Progenitor cell of endocrine pancreas (in vitro differentiated cells): ENCODE measurements at places on chromosomes 4 and X.
A peak's percentile ranks its signal among the peaks of the same experiment; 100 is the strongest.

- no peak for DNase-seq
Measured at GRCh38 chr4:7659429-7660175, 224.9 kb upstream of the PSAPL1 start.

GRCh38 chrX:23785580-23785979 lies 2.6 kb downstream of the SAT1 start:
- no peak for DNase-seq

DNA sequence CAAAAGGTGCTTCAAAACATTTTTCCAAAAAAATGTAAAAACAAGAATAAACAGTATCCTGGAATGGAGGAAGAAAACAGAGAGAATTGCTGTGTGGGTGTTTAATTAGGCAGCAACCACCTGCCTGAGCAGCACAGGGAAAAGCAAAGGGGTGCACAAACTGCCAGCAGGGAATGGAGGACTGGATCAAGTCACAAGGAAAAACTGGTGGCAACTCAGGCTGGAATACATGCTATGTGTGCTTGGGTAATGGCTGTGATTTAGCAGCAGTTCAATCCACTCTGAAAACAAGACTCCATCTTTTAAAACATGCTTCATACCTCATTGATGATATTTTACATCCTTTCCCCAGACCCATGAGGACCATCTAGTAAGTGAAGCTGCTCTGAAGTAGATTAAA lies 179.5 kb downstream of the HS6ST2 start:
- no peak for DNase-seq

GRCh38 chrX:24412637-24413363 lies 52.3 kb upstream of the PDK3 start:
- no peak for DNase-seq

DNA sequence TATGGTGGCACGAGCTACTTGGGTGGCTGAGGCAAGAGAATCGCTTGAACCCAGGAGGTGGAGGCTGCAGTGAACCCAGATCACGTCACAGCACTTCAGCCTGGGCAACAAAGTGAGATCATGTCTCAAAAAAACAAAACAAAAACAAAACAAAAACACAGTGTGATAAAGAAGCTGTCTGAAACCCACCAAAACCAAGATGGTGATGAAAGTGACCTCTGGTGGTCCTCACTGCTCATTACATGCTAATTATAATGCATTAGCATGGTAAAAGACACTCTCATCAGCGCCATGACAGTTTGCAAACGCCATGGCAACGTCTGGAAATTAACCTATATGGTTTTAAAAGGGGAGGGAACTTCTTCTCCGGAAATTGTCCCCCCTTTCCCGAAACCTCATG lies 29.4 kb upstream of the OPHN1 start:
- DNase-seq: no peak

GRCh38 chrX:76127341-76127740 lies 45.5 kb upstream of the PBDC1 start:
- no peak for DNase-seq

- DNase-seq: no peak
Measured at GRCh38 chrX:104104676-104105075, 7.6 kb upstream of the ZCCHC18 start.

- no peak for DNase-seq
Measured at GRCh38 chr4:123452616-123453015, 56.0 kb downstream of the SPRY1 start.

DNA sequence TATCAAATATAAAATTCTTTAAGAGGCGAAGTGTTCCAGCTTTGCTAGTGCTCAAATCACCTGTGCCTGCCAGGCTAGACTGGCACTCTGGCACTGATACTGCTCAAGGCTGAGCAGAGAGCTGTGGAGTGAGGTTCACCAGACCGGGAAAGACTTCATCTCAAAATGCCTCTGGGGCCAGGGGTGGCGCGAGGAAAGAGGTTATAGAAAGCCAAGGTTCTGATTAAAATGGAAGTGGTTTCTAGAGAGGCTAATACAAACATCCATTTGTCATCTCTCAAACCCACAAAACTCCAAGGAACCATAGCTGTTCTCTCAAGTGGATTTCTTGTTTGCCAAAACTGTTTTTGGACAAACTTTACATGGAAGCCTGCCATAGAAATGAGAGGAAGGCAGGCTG lies 41.5 kb downstream of the F11 start:
- DNase-seq: no peak

GRCh38 chrX:11792461-11793421 lies 34.7 kb downstream of the MSL3 start:
- no peak for DNase-seq

- DNase-seq: no peak
Measured at GRCh38 chrX:106894978-106895452, 8.1 kb downstream of the RIPPLY1 start.

- no peak for DNase-seq
Measured at GRCh38 chrX:130669233-130669632, 233.8 kb downstream of the ENOX2 start.

DNA sequence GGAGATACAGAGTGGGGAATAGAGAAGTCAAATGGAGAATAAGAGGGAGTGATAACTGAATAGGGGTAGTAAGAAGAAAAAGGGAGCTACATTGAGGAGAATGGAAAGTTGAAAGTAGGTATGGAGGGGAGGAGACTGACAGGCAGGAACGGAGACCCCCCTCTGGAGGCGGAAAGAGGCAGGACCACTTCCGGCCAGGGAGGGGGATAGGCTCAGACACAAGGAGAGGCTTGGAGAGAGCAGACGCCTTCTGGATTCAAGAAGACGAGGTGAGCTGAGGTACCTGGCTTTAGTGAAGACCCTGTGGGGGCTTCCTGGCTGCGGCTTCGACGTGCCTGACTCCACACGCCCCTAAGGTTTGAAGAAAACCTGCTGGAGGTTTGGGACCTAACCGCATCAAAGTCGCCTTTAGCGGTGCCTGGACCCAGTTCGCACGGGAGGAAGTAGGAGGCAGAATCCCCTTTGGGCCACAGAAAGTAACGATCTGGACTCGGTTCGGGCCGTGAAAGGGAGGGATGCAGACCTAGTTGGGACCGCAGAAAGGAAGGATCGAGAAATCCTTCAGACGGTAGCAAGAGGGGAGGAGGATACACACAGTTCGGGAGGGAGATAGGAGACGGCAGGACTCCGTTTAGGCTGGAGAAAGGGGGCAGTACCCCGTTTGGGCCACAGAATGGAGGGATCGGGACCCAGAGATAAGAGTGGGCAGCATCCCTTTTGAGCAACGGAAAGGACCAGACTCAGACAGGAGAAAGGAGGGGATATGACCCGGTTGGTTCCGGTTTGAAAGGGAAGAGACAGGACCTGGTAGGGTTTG lies at the start of gene TRO:
TSS of gene TRO (plus strand) at position 215 of the 817 bp plus-strand sequence. CDS start 1,423 bp downstream, outside the sequence.
- DNase-seq: no peak

GRCh38 chr4:125994024-125994423 lies 679.3 kb downstream of the FAT4 start:
- no peak for DNase-seq

DNA sequence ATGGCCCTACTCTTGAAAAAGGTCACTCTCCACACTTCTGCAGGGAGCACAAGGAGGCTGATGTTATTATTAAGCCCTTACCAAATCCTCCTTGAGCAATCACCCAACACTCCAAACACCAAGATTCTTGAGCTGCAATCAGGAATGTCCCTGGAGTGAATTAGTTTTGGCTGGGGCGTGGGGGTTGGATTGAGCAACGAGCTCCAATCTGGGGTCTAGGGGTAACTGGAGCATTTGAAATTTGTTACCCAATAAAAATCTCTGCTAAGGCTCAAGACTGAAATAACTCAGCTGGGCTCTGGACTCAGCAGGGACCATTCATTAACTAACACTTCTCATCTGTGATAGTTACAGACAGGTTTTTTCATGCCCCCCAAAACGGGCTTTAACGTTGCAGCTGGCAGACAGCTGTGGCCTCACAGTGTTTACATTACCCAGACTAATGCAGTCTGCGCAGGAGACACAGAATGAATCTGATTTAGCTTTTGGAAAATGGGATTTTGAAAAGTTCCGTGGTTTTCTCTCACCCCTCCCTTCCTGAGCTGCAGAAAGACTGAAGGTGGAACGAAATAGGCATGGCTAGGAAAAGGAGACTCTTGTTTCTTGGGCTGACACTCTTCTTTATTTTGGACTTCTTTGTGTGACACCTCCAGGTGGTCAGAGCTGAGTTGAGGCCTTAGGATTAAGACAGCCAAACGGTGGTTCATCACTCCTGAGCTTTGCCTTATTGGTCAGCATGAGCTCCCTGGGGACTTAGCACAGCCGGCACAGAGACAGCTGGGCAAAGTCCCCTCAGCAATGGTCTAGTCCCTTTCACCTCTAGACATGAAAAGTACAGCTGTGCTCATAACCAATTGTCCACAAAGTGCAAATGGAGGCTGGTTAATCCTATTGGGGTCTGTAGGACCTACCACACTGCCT lies 26.6 kb downstream of the PLAC1 start:
- no peak for DNase-seq

- peak; percentile 46 for DNase-seq
Measured at GRCh38 chr4:2402048-2402842, 16.2 kb downstream of the ZFYVE28 start.

GRCh38 chrX:149207518-149207917 lies 297.6 kb downstream of the IDS start:
- DNase-seq: no peak

DNA sequence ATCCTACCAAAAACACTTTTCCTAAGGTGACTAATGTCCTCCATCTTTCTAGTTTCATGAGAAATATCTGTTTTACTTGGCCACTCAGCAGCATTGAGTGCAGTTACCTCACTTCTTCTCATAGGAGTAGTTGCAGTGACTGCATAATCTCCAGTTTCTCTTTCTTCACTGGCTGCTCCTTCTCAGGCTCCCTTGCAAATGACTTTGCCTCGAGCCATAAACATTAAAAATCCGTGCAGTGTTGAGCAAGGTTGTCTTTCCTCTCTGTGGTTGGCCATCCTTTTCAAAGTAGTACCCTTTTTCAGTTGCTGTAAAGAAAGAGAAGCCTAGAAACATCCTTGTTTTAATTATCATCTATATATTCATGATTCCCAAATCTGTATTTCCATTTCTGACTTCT lies 10.2 kb upstream of the PRKG2 start:
- no peak for DNase-seq

DNA sequence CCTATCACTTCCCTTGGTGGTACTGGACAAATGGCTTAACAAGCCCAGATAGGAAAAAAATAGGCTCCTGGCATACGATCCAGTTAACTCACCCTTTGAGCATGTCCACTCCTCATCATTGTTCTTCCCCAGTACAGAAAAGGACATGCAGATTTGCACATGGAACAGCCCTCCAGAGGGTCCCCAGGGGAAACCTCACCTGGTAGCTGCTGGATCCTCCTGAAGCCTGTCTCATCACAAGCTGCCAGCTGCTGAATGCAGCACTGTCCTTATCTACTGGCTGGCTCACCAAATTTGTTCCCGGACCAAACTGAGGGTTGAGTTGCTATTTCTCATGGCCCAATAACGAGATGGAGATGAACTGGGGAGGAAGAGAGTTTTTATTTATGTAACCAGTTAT lies 49.4 kb downstream of the SERTM2 start:
- DNase-seq: no peak

DNA sequence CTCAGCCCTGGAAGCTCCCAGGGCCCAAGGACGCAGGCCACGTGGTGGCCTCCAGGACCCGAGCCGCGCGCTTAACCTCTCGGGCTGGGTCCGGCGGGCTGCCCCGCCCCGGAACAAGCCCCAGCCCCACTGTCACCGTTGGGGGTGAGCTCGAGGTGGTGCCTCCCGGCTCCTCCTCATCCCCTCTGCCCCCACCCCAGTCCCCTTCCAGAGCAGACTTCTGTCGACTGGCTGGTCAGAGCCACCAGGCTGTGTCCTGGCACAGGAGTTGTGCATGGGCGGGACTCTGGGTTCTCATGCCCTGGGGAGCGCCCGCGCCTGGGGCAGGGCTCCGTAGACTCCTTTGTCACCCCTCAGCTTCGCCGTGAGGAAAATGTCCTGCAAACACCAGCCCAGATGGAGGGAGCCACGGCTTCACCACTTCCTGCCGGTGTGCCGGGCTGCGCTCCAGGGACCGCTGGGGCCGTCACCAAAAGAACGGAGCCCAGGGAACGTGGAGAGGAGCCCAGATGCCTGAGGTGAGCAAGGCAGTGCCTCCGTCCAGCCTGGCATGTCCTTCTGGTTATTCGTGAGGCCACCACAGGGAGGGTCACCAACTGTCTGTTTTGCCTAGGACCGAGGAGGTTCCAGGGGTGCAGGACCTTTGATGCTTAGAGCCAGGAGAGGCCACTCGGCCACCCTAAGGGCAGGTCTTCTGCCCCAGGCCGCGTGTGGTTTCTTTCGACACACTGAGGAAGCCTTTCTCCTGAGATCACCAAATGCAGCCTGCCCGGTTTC lies 7.1 kb upstream of the RGS12 start:
- DNase-seq: peak; percentile 6

DNA sequence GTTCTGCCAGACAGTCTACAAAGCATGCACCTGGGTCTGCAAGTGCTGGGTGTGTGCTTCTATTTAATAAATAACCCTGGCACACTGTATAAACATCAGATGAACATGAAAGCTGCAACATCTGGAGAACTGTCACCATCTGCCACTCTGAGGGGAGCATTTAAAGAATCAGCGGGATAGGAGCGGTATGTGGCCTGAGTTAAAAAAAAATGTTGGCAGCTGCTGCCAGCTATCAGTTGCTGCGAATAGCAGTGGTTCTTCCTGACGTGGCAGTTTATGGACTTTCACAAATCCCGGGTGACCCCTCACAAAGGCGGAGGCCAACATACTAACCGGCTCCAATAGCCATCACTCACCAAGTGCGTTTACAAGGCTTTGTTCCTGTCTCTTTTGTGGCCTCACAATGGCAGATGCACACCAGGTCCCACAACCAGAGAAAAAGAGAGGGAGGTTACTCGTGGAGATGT lies 95.1 kb downstream of the RASL11B start:
- no peak for DNase-seq

DNA sequence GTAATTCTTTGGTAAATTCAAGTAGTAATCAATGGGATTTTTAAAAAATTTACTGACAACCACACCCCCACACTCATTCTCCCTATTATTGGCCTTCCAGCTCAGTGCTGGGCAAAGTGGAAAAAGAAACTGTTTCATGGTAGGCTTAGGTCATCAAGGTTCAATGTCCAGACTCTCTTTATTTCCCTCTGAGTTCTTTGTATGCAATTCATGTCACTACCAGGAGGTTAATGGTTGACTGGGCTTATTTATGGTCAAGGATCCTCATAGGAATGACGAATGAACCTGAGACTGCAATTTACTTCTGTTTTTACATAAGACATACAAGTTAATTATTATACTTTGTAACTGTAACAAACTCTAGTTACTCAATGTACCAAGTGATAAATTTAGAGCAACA lies 403.2 kb downstream of the KLHL13 start:
- DNase-seq: no peak
